NK-92 treated with Interleukin-12 subunit alpha and Interleukin-12 subunit beta, amount 100 ng/mL, for 24 hours (cell line): ENCODE measurements at places on chromosomes 6 and 20.

DNA sequence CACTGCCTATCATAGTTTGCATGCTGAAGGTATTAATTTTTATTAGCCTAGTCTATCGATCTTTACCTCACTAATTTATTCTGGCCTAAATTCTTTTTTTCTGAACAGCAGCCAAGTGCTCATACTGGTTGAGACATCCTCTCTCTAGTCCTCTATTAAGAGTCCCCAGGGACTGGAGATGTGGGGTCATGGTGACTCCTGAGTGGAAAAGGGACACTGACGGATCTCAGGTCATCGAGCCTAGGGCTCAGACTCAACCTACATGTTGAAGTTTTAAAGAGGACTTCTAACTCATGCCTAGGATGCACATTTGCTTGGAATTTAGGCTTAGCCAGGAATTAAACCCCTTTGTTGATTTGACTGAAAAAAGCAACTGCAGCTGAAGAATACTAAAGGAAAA is 378.1 kb downstream of the BTBD9 start:
- no peak for DNase-seq

DNA sequence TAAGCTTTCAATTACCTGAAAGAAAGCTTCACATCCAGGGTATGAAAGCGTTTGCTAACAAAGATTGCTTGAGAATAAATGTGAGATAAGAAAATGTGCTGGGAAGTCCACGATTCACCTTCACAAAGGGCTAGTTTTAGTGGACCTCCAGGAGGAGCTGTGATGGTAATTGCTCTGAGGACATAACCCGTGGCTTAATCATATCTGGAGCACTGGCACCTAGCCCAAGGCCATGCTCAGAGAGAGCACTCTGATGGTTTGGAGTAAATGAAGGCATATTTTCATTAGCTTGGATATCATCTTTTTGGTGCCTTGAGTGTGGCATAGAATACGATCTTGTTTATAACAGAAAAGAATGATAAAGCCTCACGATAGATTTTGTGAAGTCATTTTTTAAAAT is 46.9 kb upstream of the BACH2 start:
- DNase-seq, result no peak

DNA sequence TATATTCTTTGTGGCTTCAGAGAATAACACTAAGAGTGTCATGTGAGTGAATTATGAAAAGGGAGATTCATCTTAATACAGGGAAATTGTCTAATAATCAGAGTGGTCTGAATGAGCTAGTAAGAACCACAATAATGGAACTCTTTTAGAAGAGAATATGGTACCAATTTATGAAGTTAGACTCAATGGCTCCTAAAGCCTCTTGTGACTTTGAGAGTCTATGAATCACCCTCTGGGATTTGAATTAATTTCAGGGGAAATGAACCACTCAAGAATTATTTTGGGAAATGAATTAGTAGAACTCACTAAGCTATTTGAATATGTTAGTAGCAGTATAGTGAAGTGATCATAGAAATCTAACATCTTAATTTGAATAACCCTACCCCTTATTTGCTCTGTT is 14.3 kb downstream of the PCMT1 start:
- DNase-seq, result no peak

DNA sequence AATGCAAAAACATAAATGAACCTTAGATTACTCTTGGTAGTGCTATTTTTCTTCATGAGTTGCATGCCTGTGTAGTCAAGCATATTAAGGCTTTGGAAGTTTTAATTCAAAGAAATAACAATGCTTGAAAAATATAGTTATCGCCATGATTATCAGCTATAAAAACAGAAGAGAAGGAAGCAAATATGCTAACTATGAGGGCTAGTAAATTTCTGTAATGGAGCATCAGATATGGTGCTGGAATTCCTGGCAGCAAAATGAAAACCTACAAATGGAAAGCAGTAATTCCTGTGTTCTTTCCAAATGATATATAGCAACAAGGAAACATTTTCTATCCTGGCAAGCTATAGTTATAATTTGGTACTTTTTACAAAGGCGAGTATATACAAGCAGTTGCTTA is 29.7 kb downstream of the DOP1A start:
- no peak for DNase-seq

- DNase-seq, result no peak
Measured at GRCh38 chr6:99132026-99132635, 184.4 kb upstream of the FBXL4 start.

GRCh38 chr20:61718361-61719005 is 347.2 kb downstream of the TAF4 start:
- no peak for DNase-seq

DNA sequence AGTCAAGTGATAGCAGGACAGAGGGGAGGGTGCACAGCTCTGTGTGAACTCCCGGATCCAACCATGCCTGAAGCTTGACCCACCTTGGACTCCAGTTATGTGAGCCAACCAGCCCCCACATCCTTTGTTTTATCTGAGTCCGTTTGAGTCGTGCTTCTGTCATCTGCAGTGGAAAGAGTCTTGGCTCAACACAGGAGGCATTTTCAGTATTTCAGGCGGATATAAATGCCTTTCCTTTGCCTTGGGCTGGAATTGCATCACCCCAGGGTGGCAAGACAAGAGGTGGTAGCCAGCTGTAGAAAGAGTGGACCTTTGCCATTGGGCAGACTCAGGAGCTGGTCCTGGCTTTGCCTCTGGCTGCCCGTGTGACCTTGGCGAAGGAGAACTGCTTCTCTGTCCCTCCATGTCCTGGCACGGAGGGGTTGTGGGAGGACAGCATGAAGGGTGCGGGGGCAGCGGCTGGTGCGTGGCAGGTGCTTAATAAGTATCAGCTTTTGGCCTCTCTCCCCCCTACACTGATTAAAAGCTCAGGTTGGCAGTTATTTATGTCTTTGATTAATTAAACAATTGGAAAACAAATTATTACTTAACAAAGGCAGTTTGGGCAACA is 42.6 kb upstream of the APCDD1L start:
- no peak for DNase-seq

DNA sequence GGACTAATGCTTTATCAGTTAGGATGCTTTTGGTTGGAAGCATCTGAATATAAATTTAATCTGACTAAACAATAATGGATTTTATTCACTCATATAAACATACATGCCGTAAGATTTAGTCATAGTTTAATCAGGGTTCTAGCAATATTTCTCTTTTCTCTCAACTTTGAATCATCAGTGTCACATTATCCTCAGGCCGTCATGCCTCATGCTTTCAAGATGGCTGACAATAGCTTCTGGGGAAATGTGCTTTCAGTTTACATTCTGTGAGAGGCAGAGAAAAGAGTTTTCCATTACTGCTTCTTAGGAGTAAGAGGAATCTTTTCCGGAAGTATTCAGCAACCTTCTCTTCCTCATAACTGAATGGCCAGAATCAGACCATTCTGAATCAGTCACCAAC is 162.2 kb downstream of the GJA1 start:
- DNase-seq, result no peak

- no peak for DNase-seq
Measured at GRCh38 chr6:33321227-33321626, 3.7 kb upstream of the ZBTB22 start.

GRCh38 chr6:170052991-170053821 is 237.7 kb downstream of the DLL1 start:
- no peak for DNase-seq

- DNase-seq, result no peak
Measured at GRCh38 chr6:49634092-49634835, 2.4 kb downstream of the RHAG start.

DNA sequence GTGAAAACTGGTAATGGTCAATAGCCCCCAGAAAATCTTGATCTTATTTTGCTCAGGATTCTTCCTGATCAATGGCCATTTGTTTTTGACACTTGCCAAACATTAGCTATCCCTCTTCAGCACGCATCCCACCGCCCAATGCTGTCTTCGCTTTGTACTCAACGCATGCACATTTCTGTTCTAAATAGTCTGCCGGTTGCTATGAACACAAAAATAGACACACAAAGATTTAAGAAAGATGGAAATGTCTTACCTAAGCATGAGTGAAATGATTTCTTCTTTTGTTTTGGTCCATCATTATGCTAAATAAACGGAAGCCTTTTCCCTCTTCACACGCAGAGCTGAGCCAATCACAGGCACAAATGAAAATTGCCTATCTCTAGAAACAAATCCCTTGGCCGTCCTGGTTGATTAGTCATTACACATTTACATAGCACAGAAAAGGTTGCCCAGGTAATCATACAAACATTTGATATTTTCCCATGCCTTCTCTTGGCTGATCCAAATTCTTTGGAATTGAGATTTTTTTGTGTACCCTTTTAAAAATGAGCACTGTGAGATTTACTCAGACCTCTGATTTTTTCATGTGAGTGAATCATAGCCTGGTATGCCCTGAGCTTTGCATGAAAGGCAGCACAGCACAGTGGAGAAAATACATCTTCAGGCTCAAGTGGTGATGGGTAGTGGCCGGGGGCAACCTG is 70.5 kb upstream of the FAM184A start:
- no peak for DNase-seq

GRCh38 chr6:10682355-10682988 is 11.9 kb downstream of the C6orf52 start:
- no peak for DNase-seq

GRCh38 chr6:101125380-101125971 is 244.3 kb upstream of the ASCC3 start:
- DNase-seq, result no peak

DNA sequence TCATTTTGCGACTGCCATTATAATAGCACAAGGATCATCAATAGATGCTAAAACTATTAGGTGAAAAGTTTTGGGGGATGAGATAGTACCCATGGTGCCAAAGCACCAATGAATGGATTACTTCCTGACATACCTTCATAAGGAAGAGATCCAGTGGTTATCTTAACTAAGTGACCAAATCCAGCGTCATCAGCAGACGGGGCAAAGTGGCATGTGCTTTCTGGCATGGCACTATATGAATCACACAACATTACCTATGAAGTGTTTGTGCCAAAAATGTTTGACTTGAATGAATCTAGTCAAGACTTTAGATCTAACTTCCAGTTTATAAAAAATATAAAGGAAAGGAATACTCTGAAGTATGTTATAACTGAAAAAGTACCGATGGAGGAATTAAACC is 10.8 kb downstream of the TRIM26 start:
- no peak for DNase-seq

DNA sequence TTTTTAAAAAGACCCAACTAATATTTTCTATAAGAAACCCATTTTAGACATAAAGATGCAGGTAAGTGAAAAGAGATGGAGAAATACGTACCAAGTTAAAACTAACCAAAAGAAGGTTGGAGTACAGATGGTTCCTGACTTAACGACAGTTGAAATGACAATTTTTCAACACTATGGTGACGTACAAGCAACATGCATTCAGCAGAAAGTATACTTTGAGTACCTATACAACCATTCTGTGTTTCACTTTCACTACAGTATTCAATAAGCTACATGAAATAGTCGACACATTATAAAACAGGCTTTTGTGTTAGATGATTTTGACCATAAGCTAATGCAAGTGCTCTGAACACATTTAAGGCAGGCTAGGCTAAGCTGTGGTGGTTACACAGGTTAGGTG is 228.9 kb downstream of the RNGTT start:
- DNase-seq, result no peak

- DNase-seq, result no peak
Measured at GRCh38 chr6:163170294-163170883, 244.1 kb upstream of the QKI start.

DNA sequence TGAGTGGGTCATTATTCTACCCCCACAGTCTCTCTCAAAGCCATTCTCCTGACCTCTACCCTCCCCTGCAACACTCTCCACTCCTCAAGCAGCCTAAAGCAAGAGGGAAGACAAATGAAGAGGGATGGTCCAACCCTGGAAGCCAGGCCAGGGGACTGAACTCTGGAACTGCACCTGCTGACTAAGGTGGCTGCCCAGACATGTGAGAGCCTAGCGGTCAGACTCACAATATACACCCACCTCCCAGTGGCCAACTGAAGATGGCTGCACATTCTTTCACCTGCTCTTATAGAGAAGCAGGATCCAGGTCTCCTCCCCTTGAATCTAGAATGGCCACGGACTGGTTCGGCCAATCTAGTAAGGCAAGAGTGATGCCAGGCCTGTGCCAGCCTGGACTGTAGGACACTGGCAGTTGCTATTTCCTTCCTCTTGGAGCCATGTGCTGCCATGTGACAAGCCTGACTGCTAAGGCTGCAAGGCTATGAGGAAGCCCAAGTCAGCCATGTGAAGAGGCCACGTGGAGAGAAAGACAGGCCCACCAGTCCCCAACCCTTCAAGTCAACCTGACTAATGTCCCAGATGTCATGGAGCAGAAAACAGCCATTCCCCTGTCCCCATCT is 31.8 kb downstream of the ACSS1 start:
- no peak for DNase-seq

- DNase-seq, result no peak
Measured at GRCh38 chr6:41636833-41637193, 1.5 kb upstream of the MDFI start.

GRCh38 chr20:1777476-1777820 is 117.8 kb upstream of the SIRPA start:
- no peak for DNase-seq

DNA sequence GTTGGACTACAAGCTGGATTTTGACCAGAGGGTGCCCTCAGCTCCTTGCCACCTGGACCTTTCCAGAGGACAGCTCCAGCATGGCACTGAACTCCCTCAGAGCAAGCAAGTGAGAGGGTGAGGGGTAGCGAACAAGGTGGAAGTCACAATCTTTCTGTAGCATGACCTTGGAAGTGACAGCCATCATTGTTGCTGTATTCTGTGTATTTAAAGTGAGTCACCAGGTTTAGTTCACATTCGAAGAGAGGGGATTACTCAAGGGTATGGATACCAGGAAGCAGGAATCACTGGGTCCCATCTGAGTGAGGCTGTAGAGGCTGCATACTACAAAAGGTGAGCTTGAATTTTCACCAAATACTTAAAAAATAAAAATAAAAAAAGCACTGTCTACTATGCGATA is 280.0 kb upstream of the SPTLC3 start:
- no peak for DNase-seq

- no peak for DNase-seq
Measured at GRCh38 chr6:53792016-53792415, 2.8 kb upstream of the LRRC1 start.

GRCh38 chr20:775679-776135 is 7.4 kb upstream of the SLC52A3 start:
- no peak for DNase-seq

GRCh38 chr20:48790473-48791003 is 37.3 kb downstream of the PREX1 start:
- no peak for DNase-seq

GRCh38 chr6:161554883-161555282 is 281.0 kb upstream of the AGPAT4 start:
- no peak for DNase-seq

- DNase-seq, result no peak
Measured at GRCh38 chr6:26155061-26155930, 68.1 kb downstream of the HFE start.

- no peak for DNase-seq
Measured at GRCh38 chr20:43534791-43535350, 24.0 kb upstream of the SGK2 start.

DNA sequence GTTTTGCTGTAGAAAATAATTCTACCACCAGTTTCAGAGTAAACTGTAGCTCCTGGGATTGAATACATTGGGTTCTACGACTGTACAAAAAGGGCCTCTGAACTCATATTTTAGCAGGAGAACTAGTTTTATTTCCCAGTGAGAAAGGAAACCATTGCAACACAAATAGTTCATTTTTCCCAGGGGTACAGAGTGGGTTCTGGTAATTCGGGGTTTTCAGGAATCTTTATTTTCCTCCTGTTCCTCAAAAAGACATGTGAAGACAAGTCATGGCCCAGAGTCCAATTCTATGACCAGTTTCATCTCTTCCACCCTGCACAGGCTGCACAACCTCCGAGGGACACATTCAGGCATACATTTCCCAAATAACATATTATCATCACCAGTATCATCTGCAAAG is 222.1 kb downstream of the HIVEP2 start:
- no peak for DNase-seq
